Central memory CD8-positive, alpha-beta T cell (primary cell): ENCODE measurements at places on chromosomes 4 and X.

- no peak for DNase-seq
Measured at GRCh38 chr4:120568731-120569130, 353.8 kb downstream of the PRDM5 start.

DNA sequence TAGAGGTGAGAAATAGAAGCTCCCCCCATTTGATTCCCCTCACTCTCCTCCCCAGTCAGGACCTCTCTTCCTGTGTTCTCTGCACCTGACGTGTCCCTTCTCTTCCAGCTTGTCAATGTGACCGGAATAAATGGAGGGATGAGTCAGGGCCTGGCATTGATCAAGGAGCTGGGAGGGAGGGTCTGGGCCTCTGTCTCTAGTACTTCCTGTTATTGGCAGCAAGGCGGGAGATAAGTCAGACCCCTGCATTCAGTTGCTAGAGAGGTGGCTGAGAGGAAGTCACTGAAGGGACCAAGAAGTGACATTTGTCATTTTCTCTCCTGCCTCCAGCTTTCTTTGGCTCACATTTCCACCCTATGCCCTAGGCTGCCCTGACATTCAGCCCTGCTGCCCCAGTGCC is 35.1 kb upstream of the ZNF41 start:
- no peak for DNase-seq

GRCh38 chr4:148030193-148030873 is 298.4 kb downstream of the ARHGAP10 start:
- DNase-seq, result no peak

- no peak for DNase-seq
Measured at GRCh38 chrX:20263474-20263873, 3.2 kb downstream of the RPS6KA3 start.

- no peak for DNase-seq
Measured at GRCh38 chr4:113674733-113675132, 86.8 kb downstream of the CAMK2D start.

DNA sequence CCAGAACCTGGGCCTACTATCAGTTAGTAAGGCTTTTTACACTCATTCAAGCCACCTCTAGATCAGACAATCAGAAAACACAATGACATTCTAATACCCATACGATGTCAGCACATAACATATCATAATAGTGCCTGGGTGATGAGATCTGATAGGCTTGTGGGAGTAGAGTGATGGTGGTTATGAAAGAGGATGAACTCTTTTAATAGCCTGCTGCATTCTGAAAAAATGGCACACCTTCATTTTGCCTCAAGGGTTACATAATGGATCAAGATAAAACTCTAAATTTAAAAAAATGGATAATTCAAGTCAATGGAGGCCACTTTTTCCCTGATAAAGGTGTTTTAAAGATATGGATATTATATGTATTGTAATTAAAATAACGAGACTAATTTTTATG is 215.6 kb downstream of the MAML3 start:
- no peak for DNase-seq

DNA sequence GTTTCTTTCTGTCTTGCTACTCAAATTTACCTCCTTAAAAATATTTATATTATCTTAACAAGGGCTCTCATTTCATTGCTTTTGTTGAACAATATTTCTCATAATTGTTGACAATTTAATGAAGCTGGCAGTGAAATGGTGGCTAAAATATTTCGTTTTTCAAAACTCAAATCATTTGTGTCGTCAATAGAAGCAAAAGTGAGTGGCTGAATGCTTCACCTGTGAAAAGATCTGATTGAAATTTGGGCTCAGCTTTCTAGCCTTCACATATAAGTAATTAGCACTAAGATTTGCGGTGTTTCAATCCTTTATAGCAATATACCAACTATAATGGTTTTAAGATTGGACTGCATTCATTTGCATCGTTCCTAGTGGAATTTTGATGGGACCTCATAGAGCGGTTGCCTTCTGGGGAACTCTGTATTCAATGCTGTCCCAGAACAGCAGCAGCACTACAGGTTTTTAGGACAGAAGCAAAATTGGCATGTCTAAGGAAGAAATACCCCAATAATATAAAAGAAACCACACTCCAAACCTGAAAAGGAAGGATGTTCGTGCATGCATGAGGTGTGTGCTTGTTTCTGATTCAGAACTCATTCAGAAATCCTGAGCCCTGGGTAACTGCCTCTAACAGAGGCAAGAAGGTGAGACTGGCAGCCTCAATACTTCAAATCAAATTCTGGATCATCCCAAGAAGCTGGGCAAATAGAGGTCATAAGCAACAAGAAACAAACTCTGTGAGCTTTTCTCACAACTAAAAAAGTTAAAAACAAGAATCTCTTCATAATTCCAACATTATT is 2.5 kb downstream of the CXCL1 start:
- no peak for DNase-seq

- DNase-seq, result no peak
Measured at GRCh38 chr4:154714339-154715040, 29.3 kb upstream of the LRAT start.

DNA sequence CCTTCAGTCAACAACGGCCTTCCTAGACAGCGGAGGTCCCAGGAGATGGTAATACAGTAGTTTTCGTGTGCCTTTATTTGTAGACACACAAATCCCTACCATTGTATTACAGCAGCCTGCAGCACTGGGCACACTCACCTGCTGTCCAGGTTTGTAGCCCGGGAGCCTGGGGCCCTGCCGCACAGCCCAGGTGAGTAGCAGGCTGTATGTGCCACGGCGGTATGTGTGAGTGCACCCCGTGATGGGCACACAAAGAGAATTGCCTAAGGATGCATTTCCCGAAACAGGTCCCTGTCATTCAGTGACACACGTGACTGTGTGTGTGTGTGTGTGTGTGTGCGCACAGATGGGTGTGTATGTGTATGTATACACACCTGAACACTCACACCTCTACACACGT is 8.1 kb upstream of the SLC25A6 start:
- DNase-seq, result no peak

GRCh38 chr4:140661550-140661949 is 92.8 kb upstream of the UCP1 start:
- DNase-seq, result no peak

GRCh38 chr4:111027526-111027925 is 404.6 kb upstream of the PITX2 start:
- DNase-seq, result no peak

GRCh38 chr4:150325872-150326271 is 247.6 kb downstream of the DCLK2 start:
- no peak for DNase-seq
